ENCODE measurements at places on chromosomes 12 and 14.

GRCh38 chr12:115320451-115320850 is 636.5 kb upstream of the TBX3 start:
- no peak for DNase-seq

- DNase-seq, result no peak
Measured at GRCh38 chr14:23028799-23029198, 5.9 kb downstream of the PSMB5 start.

- DNase-seq, result no peak
Measured at GRCh38 chr14:65237941-65238340, 135.6 kb upstream of the MAX start.

DNA sequence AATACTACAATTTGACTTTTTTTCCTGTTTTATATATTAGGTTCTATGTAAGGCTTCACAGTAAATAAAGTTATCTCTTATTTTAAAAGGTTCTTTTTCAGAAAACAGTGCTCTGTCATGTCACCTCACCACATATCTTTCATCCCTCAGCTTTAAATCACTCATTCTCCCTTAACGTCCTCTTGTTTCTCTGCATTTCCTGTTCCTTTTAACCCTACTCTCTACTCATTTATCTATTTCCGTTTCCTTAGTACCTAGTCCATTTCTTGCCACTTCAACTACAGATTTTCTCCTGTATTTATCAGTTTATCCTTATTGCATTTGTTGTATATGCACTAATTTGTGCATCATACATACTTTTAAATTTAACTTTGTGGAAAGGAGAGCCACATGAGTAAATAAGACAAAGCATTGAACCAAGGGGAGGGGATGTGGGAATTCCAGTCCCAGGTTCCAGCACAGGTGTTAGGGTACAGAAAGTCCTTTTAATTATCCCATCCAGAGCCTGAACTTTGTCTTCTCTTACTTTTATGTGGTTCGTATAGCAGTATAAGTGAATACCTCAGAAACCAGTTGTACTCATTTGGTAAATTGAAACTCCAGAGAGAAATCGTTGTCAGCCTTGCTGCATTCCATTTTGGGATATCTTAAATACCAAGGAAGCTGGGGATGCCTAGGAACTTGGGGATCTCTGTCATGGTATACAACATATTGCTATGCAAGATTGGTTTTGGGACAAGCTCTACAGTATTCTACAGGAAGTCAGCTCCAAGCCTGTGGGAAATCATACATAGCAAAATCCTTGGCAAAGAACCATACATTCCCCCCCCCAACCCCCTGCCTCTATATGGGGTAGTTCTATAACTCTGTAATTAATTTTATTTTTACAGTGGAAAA is 120.5 kb downstream of the DIP2B start:
- DNase-seq, result no peak

GRCh38 chr14:69933623-69934275 is 54.5 kb downstream of the SMOC1 start:
- no peak for DNase-seq

DNA sequence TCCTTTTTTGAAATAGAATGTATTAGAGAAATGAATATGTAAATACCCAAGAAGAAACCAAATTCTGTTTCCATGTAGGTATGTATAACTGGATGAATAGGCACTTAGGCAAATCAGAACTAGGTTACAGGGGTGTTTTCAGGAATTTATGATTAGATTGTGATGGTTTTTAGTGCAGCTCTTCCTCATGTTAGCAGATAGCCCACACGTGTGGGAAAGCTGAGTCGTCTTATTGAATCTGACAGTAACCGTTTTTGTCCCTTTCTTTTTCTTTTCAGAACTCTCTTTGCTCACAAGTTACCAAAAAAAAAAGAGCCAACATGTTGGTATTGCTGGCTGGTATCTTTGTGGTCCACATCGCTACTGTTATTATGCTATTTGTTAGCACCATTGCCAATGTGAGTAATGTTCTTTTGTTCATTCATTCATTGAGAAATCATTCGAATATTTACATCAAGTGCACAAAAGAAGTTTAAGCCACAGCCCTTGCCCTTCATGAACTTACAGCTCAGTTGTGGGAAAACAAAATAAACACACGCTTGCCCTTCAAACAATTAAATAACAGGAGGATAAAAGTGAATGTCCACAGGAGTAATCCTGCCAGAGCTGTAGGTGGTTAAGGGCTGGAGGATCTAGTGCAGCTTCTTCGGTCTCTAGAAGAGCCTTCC is 14.8 kb downstream of the EMP1 start:
- no peak for DNase-seq
